ENCODE measurements at places on chromosomes 6 and 20.

DNA sequence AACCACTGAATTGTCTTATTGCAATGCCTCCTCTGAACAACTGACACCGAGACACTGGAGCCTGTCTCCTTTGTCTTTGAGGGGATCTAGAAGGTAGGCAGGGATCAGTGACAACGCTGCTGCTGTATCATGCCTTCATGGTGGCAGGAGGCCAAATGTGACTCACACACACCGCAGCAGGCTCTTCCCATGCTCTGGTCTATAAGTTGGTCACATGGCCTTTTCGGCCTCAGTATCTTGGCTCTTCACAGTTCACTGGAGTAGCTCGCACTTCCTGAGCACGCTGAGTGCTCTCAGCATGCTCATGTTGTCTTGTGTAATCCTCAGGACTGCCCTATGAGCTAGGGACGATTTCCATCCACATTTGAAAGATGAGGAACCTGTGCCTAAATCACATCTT, 167.4 kb upstream of the PCSK2 start:
- DNase-seq: no peak

- no peak for DNase-seq
Observed at GRCh38 chr6:130993292-130993765, 69.7 kb downstream of the EPB41L2 start.

GRCh38 chr20:35106827-35107380, 14.3 kb upstream of the TRPC4AP start:
- DNase-seq: no peak

GRCh38 chr6:27791182-27791943, 120.8 kb downstream of the OR2B2 start:
- DNase-seq: no peak

- no peak for DNase-seq
Observed at GRCh38 chr6:89385846-89386245, 26.2 kb downstream of the RRAGD start.

GRCh38 chr20:33277471-33278441, 5.3 kb upstream of the BPIFB1 start:
- DNase-seq: no peak

GRCh38 chr6:137783710-137784109, 83.3 kb upstream of the TNFAIP3 start:
- DNase-seq: no peak

DNA sequence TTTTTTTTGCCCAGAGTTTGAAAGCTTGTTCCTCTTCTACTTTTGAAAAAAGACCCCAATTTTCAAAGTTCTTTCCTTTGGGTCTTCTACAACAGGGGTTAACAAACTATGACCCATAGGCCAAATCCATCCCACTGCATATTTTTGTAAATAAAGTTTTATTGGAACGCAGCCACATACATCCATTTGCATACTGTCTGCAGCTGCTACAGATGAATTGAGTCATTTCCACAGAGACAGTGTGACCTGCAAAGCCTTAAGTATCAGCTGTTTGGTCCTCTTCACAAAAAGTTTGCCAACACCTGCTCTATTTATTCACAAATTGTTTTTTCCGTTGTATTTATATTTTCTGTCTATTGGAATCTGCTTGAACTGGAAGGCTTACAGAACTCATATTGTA, 189.2 kb downstream of the TBC1D7 start:
- DNase-seq: no peak

DNA sequence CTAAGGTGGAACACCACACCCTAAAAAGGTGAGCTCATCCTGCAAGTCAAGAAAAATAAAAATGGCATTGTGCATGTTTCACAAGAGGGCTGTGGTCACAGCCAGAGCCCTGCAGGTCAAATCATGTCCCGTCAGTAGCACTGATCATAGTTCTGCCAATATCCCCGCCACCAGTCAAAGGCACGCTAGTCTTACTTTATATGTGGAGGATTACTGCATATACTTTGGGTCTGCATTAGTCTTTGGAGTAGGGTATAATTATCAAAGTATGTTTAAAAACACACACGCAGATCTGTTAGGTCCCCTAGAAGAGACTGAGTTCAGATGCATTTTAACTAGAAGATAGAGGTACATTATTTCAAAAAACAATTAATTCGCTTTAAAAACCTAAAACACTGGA, 1.8 kb downstream of the PERP start:
- DNase-seq: no peak

- no peak for DNase-seq
Observed at GRCh38 chr6:111531185-111531584, 48.2 kb upstream of the REV3L start.

DNA sequence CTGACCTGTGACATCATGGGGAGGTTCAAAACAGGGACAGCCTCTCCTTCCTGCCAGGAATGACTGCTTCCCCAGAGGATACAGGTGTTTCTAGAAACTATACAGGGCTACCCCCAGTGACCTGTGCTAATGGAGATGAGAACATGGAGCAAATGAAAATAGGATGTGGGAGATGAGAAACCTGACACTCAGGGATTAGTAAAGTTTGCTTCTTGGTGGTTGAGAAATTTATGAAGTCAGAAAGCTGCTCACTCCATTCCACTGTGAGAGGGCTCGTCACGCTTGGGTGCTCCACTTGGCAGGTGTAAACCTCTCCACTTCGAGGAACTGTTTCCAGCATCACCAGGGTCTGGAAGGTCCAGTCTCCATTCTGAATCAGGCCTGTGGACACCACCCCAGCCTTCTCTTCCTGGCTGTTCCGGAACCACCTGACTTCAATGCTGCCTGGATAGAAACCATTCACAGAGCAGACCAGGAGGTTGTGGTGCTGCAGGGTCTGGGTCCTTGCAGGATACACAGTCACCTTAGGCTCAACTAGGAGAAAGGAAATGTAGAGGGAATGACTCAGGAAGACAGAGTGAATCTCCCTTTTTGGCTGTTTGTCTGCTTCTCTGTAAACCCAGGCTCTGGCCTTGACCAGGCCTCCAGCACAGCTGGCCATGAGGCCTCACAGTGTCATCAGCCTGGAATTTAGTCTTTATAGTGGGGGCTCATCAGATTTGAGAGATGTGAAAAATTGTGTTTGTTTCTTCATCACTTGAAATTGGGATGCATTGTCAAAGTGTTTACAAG, 10.8 kb downstream of the HLA-DRB5 start:
- DNase-seq: no peak

- DNase-seq: no peak
Observed at GRCh38 chr6:46948699-46949098, 27.0 kb upstream of the ADGRF5 start.

DNA sequence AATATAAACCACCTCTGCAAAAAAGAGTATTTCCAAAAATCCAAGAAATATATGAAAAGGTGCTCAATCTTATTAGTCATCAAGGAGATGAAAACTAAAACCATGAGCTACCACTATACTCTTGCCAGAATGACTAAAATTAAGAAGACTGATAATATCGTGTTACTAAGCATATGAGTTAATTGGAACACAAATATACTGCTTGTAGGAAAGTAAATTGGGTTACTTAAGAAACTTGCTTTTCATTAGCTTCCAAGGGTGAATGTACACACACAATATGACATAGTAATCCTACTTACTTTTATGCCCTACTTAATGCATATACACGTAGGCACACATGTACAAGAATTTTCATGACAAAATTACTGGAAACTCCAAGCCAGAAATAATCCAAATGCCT, 3.4 kb downstream of the THEMIS start:
- no peak for DNase-seq

DNA sequence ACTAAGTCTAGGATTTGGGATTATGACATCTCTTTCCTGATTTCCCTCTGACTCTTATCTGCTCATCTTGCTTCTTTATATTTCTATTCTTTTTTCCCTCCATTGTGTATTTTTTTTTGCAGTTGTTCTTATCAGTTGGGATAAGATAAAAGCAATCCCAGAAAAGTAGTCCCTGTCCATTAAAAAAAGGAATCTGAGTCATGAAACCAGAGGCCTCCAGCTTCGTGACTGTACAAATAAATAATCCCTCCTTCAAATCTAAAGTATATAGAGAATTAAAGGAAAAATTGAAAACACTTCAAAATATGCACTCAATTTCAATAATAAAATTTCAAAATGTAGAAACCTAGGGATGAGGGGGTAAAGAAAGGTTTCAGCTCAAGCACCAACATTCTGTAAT, 317.8 kb upstream of the NT5E start:
- no peak for DNase-seq

- DNase-seq: no peak
Observed at GRCh38 chr6:16105854-16106253, 23.0 kb upstream of the MYLIP start.

DNA sequence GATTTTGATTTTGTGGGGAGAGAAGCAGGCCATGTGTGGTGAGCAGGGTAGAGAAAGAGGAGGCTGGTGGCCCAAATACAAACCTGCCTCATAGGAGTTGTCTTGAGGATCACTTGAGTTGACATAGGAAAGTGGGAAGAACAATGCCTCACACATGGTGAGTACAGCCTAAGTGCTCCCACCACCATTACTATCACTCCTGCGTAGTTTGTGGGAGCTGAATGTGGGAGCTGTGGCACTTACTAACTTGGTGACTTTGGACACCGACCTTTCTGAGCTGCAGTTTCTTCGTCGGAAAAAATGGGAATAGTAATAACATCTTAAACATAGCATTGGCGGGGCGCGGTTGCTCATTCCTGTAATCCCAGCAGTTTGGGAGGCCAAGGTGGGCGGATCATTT, 25.5 kb upstream of the SERINC3 start:
- no peak for DNase-seq

- no peak for DNase-seq
Observed at GRCh38 chr6:150276937-150277742, 91.7 kb upstream of the IYD start.

- no peak for DNase-seq
Observed at GRCh38 chr20:63158845-63159244, 57.1 kb downstream of the YTHDF1 start.

GRCh38 chr6:110683241-110683640, 132.0 kb downstream of the CDK19 start:
- no peak for DNase-seq

GRCh38 chr6:104521176-104521575, 338.5 kb downstream of the HACE1 start:
- no peak for DNase-seq

- no peak for DNase-seq
Observed at GRCh38 chr6:14452567-14453527, 335.3 kb downstream of the CD83 start.

- DNase-seq: no peak
Observed at GRCh38 chr6:156948807-156949206, 171.6 kb downstream of the ARID1B start.

- DNase-seq: no peak
Observed at GRCh38 chr6:169051371-169051770, 202.3 kb downstream of the THBS2 start.

DNA sequence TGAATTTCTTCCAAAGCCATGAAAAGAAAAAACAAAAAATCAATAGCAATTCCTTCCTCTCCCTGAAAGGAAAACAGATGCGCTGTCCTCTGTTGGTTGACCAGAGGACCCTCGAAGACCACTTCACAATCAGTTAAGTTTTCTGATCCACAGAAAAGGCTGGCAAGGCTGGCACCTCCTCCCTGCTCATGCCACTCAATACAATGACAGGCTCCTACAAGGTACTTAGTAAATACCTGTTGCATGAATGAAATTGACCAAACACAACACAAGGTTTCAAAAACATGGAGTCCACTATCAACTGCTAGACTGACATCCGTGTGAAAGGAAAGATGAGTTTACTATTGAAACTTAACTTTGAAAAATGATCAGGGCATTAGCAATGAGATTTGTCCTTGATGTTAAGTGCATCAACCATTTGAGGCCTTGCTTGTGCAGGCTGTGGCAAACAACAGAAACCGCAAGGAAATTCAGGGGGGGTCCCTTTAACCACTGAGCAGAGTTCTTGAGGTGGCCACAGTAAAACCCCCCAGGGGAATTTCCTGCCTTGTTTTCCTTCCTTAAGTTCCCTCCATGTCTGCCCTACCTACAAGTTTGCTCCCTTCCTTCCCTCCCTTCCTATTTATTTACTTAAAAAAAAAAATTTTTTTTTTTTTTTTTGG, 27.9 kb upstream of the RTF2 start:
- DNase-seq: no peak

DNA sequence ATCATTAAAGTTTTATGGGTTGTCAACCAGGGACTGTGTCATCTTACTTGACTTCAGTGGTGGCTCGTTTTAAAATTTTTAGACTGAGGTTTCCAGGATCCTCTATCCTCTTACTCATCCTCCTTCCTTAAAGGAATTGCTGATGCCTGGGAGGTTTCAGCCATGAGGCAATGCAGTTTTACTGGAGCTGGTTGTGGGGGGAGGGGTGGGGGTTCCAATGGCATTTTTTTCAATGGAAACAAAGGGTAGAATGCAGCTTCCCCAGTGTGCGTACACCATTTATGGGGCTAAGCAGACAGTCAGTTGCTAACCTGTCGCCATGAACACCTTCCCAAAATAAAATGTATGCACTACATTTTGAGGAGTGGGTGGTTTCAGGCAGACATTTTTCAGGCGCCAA, 88.0 kb downstream of the METTL24 start:
- DNase-seq: no peak

- no peak for DNase-seq
Observed at GRCh38 chr6:97630604-97631003, 347.6 kb upstream of the MMS22L start.

GRCh38 chr6:168058691-168059551, 20.1 kb downstream of the FRMD1 start:
- DNase-seq: no peak

DNA sequence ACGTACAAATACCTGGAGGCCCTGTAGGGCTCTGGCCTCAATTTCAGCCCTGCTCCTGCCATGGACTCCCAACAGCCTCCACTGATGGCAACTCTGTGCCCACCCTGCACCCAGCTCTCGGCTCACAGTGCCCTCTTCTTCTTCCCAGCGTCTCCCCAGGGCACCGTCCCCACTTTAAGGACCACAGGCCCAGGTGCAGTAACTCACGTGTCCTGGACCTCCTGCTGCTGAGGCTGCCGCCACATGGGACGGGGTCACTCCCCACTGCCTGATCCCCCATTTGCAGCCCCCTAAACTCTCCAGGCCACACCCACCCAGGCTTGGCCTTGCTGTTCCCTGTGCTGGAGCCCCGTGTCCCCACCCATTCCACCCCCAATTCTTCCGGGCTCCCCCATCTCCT, 223.4 kb downstream of the PREX1 start:
- no peak for DNase-seq

- no peak for DNase-seq
Observed at GRCh38 chr6:98498144-98498775, 336.1 kb upstream of the POU3F2 start.

- DNase-seq: no peak
Observed at GRCh38 chr6:153437193-153437592, 306.1 kb upstream of the RGS17 start.

GRCh38 chr6:95589067-95589466, 11.7 kb downstream of the MANEA start:
- no peak for DNase-seq

DNA sequence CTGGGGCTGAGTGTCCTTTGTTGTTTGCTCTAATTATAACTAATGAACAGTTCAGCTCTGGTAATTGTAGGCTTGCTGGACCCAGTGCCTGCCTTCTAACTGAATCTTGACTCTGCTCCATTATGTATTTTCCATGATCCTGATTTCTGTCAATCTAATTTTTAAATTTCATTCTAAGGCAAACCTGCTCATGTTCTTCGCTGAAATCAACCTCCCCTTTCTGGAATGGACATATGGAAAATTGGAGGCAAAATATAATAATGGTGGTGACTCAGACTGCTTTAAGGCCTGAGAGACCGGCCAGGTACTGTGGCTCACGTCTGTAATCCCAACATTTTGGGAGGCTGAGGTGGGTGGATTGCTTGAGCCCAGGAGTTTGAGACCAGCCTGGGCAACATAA, 182.7 kb upstream of the AKAP12 start:
- no peak for DNase-seq

GRCh38 chr6:14337152-14337551, 219.6 kb downstream of the CD83 start:
- DNase-seq: no peak

GRCh38 chr20:32743237-32744112, at the start of gene COMMD7:
Gene COMMD7 (minus strand): TSS chr20:32743467. CDS start chr20:32743391, 76 bp downstream.
- peak; percentile 47 for DNase-seq

Measured in activated gamma-delta T cell (primary cell).